NAMALWA (cell line): ENCODE measurements at places on chromosomes 5 and 9.
A peak's percentile ranks its signal among the peaks of the same experiment; 100 is the strongest.

- no peak for DNase-seq
Measured at GRCh38 chr5:126030698-126031097, 392.5 kb upstream of the GRAMD2B start.

- DNase-seq: peak; percentile 29
Measured at GRCh38 chr9:131627648-131628458, 82.5 kb downstream of the PRRT1B start.

- DNase-seq: peak; percentile 25
Measured at GRCh38 chr9:68473790-68474189, 66.9 kb downstream of the TMEM252 start.

DNA sequence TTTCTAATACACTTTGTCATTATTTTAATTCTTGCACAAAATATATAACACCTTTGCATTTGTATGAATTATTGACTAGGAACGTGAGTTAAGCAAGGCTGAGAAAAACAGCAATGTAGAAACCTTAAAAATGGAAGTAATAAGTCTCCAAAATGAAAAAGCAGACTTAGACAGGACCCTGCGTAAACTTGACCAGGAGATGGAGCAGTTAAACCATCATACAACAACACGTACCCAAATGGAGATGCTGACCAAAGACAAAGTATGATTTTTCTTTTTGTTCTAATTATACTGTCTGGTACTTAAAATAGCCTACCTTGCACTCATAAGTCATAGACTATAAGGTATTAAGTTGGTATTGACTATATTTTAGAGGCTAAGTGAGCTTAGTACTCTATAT, 34.4 kb downstream of the RAD50 start:
- DNase-seq: peak; percentile 20

DNA sequence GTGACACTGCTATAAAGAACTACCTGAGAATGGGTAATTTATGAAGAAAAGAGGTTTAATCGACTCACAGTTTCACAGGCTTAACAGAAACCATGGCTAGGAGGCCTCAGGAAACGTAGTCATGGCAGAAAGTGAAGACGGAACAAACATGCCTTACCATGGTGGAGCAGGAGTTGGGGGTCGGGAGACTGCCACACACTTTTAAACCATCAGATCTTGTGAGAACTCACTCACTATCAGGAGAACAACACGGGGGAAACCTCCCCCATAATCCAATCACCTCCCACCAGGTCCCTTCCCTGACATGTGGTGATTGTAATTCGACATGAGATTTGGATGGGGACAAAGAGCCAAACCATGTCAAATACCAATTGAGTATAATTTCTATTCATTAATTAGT, 2392.6 kb upstream of the C9orf72 start:
- DNase-seq: no peak

DNA sequence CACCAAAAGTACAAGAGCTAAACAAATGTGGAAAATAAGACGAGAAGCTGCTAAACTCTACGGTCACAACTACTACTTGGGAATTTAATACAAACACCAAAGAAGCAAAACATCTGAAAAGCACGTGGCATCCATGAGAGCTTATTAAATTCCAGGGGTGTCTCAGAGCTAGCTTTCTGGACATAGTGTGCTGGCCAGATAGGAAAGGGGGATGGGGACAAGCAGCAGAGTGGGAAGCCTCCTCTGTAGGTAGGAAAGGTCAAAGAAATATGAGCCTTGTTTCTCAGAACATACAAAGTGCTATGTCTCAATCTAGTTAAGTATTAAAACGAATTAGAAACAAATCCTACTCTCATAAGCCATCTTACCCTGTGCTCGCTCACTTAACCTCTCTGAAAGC, 51.3 kb upstream of the GOLPH3 start:
- no peak for DNase-seq

DNA sequence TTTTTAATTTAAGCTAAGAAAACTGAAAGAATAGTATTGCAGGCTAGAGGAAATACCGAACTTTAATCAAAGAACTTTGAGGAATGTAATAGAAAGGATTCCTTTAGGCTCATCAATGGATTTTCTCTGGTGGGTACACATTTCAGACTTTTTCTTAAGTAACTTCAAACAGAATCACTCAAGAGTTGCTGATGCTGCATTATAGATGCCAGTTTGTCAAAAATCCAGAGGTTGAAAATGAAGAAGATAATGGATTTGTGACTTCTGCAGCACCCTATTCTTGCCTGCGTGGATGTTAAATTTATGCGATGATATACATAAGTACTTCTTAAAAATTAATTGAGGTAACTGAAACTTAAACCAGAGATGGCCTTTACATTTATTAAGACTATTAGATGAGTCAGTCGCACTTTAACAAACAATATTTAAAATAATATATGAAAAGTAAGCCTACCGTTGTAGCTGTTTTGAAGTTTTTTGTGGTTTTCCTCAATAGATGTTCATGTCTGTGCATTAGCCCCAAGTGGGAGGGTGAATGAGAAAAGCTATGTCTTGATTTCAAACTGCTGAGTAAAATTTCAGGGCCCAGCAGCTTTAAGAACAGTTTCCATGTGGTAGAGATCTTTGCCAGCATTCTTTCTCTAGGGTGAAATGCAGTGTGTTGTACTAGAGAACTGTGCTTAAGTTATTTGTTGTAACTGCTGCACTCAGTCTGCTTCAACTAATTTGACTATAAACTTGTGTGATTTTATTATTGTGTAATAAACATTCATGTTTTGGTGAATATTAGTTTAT, at the start of gene OGN:
OGN (minus strand) TSS at position 537 of the 795 bp plus-strand sequence. CDS start 1,171 bp downstream, outside the sequence.
- DNase-seq: no peak

DNA sequence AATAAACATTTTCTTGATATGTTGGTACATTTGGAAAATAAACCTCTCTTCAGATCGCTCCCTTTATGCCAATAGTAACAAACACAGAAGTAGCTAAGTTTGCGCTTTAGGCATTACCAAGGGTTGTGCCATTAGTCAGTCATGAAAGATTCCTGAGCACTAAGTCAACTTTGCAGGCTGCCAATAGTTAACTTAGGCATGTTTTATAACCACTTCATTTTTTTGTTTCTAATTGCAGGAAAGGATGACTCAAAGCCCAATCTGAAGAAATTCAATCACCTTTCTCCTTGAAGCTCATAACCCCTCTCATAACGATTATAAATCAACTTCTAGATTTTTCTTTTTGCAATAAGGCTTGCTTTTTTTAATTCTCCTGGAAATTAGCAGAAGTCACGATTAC, 517.0 kb downstream of the AGTPBP1 start:
- no peak for DNase-seq

- peak; percentile 74 for DNase-seq
Measured at GRCh38 chr5:119022017-119022745, 33.8 kb upstream of the DTWD2 start.

- no peak for DNase-seq
Measured at GRCh38 chr9:135724186-135724787, 22.3 kb downstream of the KCNT1 start.

DNA sequence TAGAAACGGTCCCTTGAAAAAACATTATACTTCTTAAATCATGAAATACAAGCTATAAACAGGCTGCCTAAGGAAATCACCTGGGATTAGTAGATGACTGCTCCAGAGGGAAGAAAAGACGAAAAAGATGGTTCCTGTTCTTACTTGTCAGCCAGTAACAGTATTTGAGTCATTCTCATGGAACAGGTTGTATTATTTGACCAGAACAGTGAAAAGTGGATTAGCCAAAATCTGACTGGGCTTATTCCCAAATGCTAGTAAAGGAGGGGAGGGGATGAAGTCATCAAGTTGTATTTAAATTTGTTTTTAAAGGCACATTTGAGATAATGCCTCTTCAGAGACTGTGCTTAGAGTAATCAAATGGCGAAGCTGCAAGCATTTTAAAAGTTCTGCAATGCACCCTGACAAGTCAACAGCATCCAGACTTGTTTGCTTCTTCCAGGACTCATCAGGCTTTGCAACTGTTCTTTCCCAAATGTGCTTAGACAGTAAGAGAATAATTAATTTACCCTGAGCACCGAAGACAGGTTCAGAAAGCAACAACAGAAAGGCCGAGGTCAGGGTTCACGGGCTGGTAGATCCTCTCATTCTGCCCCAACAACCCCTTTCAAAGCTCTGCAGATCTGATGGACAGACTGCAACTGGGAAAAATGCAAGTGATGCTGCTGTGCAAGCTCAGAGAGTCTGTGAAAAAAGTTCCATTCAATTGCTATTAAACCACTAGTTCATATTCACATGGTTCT, 800.6 kb downstream of the KCTD16 start:
- no peak for DNase-seq

- no peak for DNase-seq
Measured at GRCh38 chr5:159386028-159386711, 55.9 kb upstream of the IL12B start.

DNA sequence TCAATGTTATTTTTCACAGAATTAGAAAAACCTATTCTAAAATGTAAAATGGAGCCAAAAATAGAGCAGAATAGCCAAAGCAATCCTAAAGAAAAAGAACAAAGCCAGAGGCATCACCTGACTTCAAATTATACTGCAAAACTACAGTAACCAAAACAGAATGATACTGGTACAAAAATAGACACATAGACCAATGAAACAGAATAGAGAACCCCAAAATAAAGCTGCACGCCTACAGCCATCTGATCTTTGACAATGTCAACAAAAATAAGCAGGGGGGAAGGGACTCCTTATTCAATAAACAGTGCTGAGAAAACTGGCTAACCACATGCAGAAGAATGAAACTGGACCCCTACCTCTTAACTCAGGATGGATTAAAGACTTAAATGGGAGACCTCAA, 65.8 kb upstream of the PDE4D start:
- DNase-seq: no peak

DNA sequence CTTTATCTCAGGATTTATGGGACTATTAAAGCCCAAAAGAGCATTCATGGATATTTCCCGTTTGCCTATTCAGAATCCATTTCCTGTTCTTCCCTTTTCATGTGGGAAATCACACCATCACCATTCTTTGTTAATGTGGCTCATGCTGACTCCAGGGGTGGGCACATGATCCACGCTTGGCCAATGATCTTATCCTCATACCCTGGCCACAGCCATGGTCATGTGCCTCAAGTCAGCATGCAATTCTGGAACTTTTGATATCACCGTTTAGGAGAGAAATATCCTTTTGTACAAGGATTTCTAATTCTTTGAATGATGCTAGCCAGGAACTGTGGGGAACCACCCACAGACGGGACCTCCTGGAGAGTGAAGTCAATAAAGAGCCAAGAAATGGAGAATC, 272.2 kb downstream of the PRELID2 start:
- no peak for DNase-seq

GRCh38 chr5:65923339-65923738, 3.0 kb upstream of the ERBIN start:
- DNase-seq: no peak

DNA sequence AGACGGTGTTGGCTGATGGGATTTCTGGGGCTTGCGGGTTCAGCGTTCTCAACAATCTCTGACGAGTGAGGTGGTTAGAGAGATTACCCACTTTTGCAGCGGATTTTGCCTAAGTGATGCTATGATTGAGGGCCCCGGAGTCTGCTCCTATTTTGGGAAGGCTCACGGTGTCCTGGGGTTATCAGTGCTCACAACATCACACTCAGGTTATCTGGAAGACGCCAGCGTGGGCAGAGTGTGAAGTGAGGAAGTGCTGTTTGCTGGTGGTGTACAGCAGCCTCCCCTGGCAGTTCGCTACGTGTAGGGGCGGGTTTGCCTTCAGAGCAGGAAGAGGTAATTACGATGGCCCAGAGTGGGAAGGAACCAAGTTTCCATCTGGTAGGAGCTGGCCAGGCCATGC, 341.2 kb upstream of the IRX2 start:
- no peak for DNase-seq

GRCh38 chr5:139108063-139108824, 89.9 kb downstream of the SIL1 start:
- DNase-seq: no peak

DNA sequence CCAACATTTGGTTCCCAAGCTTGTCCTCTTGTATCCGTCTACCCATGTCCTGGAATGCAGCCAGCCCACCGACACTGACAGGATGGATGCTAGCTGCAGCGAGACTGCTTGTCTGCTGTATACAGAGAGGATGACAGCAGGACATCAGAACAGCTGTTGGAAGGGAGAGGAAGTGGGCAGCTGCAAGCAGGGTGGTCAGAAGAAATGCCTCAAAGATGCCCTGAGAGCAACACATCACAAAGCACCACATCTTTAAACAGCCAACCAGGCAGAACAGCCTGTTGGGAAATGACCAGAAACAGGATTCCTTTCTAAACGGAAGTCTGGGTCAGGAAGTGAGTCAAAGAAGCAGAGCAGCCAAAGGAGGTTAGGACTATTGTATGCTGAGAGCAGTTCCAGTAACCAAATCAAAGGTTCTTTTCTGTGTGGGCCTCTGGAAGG, 219.1 kb downstream of the NDUFS4 start:
- no peak for DNase-seq

GRCh38 chr5:71600783-71601182, 13.6 kb downstream of the MCCC2 start:
- no peak for DNase-seq
